Activated CD8-positive, alpha-beta memory T cell treated with anti-CD3 and anti-CD28 coated beads for 4 hours (primary cell): ENCODE measurements at places on chromosomes 5 and 9.

DNA sequence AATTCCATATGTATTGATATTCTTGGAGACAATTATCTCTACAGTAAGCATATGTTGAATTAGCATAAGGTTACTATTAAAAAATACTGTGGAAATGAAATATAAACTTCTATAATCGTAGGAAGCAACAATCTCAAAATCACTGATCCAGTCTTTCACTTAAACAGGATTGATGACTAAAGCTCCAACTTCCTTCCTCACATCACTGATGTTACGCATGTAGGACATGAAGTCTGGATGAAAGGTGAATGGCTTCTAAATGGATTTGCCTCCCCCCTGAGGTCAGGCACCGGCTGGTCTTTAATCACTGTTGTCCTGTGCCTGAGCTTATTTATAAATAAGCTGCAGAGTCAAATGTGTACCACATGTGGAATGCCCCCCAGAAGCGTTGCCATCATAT is 157.1 kb upstream of the NFIB start:
- DNase-seq = no peak

- DNase-seq = no peak
These were observed 100.9 kb downstream of the F2RL2 start for GRCh38 chr5:76522103-76522935.

GRCh38 chr9:108339251-108339650 is 516.5 kb downstream of the ACTL7B start:
- DNase-seq = no peak

GRCh38 chr5:66307647-66308241 is 163.6 kb downstream of the SREK1 start:
- DNase-seq = no peak

- DNase-seq = no peak
These were observed 354.6 kb downstream of the SLIT3 start for GRCh38 chr5:168946363-168946762.

DNA sequence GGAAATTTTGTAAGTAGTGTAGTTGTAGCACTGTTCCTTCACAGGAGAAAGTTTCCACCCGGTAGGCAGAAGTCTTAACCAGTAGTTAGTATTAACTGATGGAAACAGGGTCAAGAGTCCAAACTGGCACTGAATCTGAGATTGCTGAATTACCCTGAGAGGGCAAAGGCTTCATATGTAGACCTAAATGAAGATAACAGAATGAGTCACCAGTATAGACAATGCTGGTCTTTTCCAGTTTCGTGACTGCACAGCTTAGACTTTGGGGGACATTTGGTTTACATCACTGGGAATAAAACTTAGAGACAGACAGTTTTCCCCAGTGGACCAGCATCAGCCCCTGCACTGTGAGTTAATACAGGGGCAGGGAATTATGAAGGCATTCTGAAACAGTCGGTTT is 60.5 kb downstream of the PCSK5 start:
- no peak for DNase-seq

GRCh38 chr9:100819980-100820379 is 208.5 kb upstream of the PLPPR1 start:
- DNase-seq = no peak

DNA sequence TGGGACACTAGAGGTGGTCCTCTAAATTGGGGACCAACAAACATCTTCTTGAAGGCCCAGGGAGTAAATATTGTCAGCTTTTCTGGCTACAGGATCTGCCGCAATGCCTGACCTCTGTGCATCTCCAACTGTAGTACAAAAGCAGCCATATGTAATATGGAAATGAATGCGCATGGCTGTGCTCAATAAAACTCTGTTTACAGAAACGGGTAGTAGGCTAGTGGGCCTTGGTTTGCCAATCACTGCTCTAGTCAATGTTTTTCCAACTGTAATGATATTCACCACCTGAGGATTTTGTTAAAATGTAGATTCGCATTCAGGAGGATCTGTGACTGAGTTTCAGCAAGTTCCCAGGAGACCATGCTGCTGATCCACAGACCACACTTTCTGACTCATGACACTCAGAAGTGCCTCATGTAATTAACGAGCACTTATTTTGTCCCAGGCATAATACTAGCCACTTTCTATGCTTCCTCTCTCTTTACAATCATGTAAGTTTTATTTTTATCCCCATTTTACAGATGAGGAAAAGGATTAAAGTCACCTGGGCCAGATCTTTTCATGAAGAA is 96.9 kb downstream of the MED27 start:
- no peak for DNase-seq

- no peak for DNase-seq
These were observed 229.7 kb downstream of the ICE1 start for GRCh38 chr5:5652181-5652580.

DNA sequence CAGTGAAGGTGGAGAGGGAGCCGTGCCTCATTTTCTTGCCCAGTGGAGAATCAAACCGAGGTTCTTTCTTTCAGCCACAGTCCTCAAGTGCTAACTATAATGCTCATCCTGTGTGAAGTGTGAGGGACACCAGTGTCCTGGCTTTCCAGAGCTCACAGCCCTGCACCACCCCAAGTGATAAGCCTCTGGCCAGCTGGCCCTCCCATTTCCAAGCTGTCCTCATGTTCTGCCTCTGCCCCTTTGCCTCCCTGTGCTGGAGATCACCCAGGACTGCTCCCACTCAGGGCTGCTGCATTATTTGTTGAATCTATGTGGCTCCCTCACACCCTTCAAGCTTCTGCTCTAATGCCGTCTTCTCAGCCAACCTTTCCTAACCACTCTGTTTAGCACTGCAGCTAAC is 224.5 kb upstream of the TUT7 start:
- DNase-seq = no peak

GRCh38 chr9:111186021-111186530 is 143.9 kb downstream of the OR2K2 start:
- DNase-seq = no peak

- DNase-seq = no peak
These were observed 41.1 kb downstream of the FGF1 start for GRCh38 chr5:142644640-142645361.

DNA sequence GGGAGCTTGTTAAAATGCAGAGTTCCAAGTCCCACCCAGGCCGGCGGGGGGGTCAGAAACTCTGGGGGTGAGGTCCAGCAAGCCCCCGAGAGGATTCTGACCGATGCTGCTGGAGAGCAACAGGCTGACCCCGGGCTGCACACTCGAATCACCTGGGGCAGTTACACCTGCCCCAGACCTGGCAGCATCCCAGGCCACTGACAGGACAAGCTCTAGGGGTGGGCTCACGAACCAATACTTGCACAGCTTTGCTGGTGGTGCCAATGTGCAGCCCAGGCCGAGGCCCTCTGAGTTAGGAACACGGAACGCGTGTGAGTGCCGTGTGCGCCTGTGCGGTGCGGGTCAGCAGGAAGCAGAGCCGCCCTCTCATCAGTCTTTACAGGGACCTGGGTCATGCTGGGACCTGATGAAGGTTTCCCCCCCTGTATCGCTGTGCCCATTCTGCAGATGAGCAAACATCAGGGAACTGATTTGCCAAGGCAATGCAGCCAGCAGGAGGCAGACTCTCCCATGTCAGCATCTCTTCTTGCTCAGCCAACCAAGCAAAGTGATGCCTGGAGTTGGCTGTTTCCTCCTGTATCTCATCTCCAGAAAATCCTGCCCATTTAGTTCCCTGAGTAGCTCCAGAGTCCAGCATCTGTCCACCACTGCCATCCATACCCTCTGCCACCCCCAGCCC is 16.3 kb downstream of the FAM163B start:
- DNase-seq = no peak

- DNase-seq = no peak
These were observed 409.5 kb upstream of the GRIA1 start for GRCh38 chr5:153080940-153081339.

- DNase-seq = no peak
These were observed 43.7 kb downstream of the PHF2 start for GRCh38 chr9:93620041-93620506.

DNA sequence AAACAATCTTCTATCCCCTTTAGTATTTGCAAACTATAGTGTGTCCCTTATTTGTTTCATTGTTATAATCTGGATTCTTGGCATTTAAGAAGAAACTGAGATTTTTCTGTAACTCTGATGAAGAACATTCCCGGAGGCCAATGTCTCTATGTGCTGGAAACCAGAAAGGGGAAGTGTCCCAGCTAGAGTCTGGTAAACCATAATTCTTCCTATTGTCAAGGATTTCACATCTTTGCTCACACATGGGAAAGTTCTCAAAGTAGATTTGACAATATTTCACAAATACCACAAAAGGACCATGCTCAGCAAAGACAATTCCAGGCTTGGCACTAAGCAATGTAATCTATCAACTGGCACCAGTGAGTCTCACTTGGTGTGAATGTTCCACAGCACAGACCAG is 146.8 kb downstream of the MUSK start:
- no peak for DNase-seq

DNA sequence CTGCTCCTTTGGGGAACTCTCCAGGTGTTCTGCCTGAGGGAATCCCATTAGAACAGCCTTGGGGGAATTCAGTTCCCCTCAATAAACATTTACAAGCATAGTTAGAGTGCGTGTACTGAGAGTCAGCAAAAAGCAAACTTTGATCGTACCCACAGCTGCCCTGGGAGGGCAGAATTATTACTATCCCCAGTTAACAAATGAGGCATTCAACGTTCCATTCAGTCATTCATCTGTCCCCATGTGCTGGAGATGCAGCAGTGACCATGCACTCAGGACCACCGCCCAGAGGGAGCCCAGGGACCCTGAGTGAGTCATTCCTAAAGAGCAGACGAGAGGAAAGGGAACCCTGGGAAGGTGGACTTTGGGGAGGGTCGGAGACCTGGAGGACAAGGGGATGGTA is 19.1 kb upstream of the TTLL11 start:
- DNase-seq = no peak

DNA sequence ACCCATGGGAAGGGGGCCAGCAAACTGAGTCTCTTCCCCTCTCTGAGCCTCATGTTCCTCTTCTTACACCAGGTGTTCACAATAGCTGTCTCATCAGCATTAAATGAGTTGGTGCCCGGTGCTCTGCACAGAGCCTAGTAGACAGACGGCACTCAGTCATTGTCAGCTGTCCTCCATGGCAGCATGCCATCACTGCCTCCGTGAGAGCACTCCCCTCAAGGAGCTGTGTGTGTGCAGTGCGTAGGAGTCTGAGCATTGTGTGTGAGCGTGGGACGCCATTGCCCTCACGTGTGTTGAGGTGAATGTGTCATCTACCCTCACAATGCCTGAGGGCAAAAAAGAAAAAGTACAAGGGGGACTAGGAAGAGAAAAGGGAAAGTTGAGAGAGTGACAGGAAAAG is 536.5 kb downstream of the CDK5RAP2 start:
- no peak for DNase-seq

DNA sequence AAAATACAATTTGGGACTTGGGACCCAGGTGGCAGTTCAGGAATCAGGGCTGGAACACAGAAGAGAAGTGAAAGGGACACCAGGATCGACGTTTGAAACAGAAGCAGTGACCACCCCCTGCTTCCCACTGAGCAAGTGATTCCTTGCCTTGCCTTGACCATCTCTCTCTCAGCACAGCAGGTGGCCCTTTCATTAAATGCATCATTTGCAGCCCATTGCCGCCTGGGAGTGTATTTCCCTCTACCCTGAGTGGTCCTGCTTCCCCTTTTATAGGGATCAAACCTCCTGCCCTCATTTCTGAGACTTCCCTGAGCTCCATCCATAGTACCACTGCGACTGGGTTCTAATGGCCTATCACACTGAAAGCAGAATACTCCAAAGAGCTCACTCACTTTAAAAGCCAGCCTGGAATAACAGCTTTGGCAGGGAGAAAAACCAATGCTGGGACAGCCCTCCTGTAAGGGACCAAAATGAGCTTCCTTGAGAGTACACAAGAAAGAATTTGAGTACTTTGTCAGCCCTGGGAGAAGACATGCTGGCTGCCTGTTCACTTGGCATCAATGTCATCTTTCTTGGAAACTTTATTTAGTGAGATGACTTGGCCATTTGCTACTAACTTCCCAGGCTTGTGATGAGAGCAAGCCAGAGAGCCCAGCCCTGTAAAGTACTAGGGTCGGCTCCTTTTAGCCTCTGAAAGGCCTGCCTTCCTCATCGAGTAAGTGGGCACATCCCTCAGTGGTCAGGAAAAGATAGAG is 149.7 kb downstream of the SLIT3 start:
- no peak for DNase-seq

DNA sequence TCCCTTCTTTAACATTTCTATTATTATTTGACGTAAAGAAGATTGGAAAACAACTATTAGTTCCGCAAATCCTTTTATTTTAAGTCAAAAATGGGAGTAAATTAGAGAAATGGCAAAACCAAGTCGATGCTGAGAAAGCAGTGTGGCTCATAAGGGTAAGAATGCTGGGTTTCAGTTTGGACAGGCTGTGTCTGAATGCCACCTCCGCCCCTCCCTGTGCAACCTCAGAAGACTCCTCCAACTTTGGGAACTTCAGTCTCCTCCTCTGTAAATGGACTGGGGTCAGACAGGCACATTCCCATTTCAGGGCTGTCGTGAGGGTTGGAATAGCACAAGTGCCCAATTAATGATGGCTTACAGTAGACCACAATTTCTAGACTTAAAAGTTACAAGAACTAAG is 154.0 kb downstream of the GABBR2 start:
- DNase-seq = no peak

- no peak for DNase-seq
These were observed 1.0 kb upstream of the NTMT1 start for GRCh38 chr9:129624947-129625346.

- no peak for DNase-seq
These were observed 1026.3 kb downstream of the TAF11L14 start for GRCh38 chr5:18660511-18660910.

DNA sequence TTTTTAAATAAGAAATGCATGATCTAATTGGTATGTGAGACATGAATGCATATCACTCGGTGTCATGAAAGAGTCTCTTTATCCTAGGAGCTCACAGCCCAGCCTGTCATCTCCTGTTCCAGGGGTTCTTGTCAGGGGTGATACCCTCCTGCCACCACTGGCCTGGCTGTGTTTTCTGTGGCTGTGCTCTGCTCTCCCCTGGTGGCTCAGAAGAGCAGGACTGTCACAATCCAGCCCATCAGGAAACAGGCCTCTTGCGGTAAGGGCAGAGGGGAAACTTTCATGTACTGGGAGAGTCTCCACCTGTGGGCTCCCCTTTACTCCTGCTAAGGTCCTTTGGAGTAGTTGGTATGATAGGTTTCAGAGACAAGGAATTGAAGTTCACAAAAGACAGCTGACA is 240.2 kb upstream of the GLRA1 start:
- DNase-seq = no peak

DNA sequence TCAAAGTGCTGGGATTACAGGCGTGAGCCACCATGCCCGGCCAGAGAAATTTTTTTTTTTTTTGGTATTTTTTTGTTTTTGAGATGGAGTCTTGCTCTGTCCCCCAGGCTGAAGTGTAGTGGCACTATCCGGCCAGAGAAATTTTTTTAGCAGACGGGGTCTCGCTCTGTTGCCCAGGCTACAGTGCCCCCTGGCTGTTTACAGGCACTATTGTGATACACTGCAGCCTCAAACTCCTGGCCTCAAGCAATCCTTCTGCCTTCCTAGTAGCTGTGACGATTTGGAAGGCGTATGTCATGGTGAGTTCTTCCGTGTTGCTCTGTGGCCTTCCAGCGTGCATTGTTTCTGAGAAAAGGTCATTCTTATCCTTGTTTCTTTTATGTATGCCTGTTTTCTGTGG is 47.5 kb downstream of the CNOT6 start:
- DNase-seq = no peak
